ENCODE measurements at places on chromosomes 7 and 10. TPM values are rescaled to one million over a fixed set of nuclear protein-coding genes. Genes with fewer than 3 reads are reported as not detected.

DNA sequence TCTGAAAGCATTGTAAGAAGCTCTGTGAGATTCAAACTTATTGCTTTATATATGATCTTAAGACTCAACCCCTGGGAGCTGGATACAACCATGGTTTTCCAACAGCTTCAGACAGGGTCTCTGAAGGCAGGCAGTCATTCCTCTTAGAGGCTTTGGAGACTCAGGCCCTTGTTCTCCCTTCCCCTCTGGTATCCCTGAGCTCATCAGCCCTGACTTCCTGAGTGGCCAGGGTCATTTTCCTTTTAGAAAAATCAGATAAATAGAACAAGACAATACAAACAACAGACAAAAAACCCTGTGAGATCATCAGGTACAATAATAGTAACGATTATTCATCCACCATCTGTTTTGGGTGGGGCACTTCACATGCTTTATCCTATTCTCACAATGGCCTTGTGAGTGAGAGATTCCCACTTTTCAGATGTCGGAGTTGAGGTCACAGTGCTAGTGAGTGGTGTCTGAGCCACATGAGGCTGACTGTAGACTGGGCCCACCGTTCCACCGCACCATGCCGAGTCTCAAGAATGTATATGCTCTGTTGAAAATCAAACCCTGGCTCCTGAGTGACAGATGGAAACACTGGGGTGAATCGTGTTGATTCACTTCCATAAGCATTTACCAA, 144.2 kb downstream of the CXCL12 start:
- peak; percentile 47 for DNase-seq

- no peak for DNase-seq
These were observed 68.0 kb downstream of the PTPRZ1 start for GRCh38 chr7:121940918-121941317.

GRCh38 chr7:65475040-65475726, 101.5 kb downstream of the ZNF92 start:
- DNase-seq: no peak

GRCh38 chr10:118216020-118216419, 126.1 kb downstream of the FAM204A start:
- DNase-seq: no peak

- DNase-seq: no peak
These were observed 29.1 kb downstream of the ZC3HC1 start for GRCh38 chr7:130022115-130022514.

The HMX2 gene
- total RNA-seq: not detected

DNA sequence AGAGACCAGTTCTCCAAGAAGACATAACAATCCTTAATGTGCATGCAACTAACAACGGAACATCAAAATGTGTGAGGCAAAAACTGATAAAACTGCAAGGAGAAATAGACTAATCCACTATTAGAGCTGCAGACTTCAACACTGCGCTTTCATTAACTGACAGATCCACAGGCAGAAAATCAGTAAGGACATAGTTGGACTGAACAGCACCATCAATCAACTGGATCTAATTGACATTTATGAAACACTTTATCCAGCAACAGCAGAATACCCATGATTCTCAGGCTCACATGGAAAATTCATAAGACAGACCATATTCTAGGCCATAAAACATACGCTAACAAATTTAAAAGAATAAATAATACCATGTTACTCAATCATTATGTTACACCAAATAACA, 21.6 kb upstream of the ATP6V0A4 start:
- no peak for DNase-seq

GRCh38 chr7:127366680-127367079, 25.8 kb downstream of the ZNF800 start:
- DNase-seq: no peak

The ZKSCAN5 gene
- total RNA-seq: 12.3 TPM

The GPC2 gene
- total RNA-seq: 1.4 TPM

The IFIT1B gene
- total RNA-seq: not detected

- DNase-seq: no peak
These were observed 301.4 kb downstream of the CAMK1D start for GRCh38 chr10:12650538-12651298.

All from osteoblast (primary cell).